Activated T-helper 2 cell treated with anti-CD3 and anti-CD28 coated beads, Interferon-gamma antibody, Interleukin-2, Interleukin-4, amounts not matched to agents 10 μg/mL and 5 μg/mL and 100 μg/mL, durations not matched to agents 14 hours and 24 hours and 36 hours (primary cell): ENCODE measurements at places on chromosomes 16 and 17.

GRCh38 chr16:57643147-57643874 is 14.9 kb downstream of the ADGRG1 start:
- no peak for DNase-seq

DNA sequence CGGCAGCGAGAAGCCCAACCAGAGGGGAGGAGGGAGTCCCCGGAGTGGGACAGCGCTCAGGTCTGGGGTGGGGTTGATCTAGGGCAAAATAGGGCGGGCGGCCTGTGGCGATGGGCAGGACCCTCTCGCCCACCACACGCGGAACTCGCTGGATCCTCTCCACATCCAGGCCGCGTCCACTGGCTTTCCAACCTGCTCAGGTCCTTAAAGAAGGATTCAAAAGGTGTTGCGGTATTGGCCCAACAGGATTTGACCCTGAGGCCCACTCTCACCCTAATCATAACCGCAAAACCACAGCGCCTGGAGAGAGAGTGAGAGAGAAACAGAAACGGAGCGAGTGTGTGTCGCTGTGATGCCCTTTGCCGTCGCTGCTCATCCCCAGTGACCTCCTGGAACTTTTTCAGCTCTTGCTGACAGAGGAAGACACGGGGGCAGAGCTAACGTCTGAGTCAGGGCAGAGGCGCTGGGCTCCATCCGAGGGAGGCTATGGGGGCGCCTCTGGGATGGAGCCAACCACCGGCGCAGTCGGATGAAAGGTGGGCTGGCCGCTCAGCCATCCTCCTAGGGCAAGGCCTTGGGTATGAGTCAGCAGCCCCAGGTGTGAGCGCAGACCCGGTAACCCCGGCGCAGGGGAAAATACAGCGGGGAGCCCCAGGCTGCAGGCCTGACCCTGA is 16.7 kb upstream of the OR1F1 start:
- DNase-seq: no peak

GRCh38 chr16:10694830-10695229 is at the start of gene TEKT5:
TEKT5 (minus strand) TSS chr16:10694930; CDS start chr16:10694873, 57 bp downstream.
- no peak for DNase-seq

DNA sequence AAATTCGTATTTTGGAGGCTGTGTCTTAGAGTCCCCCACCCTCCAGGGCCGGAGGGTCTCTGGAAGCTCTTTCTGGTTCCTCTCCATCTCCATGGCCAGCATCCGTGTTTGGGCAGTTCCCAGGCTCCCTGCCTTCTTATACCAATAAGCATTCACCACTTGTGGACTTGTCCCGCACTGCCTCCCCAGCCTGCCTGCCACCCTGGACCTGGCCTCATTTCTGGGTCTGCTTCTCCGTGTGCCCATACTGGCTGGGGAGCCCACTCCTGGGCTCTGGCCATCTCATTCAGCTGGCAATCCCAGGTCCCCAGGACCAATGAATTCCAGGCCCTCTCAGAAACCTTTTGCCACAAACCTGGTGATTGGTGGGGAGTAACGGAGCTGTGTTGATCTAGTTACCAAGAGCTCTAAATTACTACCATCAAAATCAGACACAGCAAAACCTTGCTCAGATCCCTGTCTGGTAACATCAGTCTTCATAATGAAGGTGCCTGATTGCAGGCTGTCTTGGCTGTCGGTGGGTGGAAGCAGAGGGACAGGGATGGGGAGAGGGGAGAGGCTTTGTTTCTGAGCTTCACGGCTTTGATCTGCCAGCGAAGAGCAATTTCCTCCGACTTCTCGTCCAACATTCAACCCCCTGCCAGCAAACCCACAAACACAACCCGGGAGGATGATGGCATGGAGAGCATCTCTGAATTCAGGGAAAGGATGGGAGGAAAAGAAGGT is 27.7 kb upstream of the CRHR1 start:
- DNase-seq: no peak

GRCh38 chr17:81460856-81461460 is 51.6 kb downstream of the ACTG1 start:
- no peak for DNase-seq

DNA sequence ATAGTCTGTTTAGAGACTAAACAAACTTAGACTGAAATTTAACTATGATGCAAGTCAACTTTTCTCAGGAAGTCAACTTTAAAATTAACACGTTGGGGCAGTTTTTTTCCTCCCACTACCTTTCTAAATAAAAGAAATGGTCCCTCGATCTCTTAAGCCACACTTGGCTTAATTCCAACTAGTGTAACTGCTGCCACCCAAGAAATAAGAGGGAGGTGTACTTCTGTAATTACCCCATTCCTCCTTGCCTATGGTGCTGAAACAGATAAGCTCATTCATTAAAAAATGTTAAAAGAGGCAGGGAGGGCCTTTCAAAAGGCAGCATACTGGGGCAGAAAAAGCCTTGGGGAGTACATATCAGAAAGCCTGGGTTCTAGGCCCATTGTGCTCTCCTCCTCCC is 59.8 kb downstream of the NCOR1 start:
- DNase-seq: no peak

DNA sequence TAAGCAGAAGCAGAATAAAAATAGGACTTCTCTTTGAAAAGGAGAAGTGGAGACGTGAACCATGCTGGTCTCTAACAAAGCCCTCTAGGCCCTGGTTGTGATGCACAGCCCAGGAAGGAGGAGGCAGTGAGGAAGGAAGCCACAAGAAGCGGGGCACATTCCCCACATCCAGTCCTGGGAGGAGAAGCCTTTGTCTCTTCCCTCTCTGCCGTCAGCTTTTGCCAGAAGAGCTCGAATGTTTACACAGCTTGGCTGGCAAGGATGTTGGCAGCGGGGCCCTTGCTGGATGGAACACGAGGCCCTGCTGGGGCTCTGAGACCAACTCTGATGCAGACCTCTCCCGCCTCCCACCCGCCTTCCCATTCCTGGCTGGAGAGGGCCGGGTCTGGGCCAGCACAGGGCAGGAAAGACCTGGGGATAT is 91.3 kb downstream of the MAF start:
- DNase-seq: no peak

DNA sequence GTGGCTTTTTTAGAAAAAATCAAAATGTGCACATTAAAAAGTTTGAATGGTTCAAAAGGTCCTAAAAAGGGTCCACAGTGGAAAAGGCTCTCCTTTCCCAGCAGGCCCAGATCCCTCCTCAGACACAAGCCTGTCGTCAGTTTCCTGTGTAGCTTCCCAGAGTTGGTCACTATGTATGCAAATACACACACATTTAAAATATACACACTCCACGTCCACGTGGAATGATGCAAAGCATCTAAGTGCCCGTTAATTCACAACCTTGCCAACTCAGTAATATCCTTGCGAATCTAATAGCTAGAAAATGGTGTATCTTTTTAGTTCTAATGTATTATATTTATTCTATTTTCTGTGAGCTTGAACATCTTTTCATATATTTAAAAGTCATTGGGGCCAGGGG is 17.7 kb downstream of the NLRC5 start:
- DNase-seq: no peak

GRCh38 chr17:54985476-54985875 is 16.9 kb downstream of the STXBP4 start:
- no peak for DNase-seq

DNA sequence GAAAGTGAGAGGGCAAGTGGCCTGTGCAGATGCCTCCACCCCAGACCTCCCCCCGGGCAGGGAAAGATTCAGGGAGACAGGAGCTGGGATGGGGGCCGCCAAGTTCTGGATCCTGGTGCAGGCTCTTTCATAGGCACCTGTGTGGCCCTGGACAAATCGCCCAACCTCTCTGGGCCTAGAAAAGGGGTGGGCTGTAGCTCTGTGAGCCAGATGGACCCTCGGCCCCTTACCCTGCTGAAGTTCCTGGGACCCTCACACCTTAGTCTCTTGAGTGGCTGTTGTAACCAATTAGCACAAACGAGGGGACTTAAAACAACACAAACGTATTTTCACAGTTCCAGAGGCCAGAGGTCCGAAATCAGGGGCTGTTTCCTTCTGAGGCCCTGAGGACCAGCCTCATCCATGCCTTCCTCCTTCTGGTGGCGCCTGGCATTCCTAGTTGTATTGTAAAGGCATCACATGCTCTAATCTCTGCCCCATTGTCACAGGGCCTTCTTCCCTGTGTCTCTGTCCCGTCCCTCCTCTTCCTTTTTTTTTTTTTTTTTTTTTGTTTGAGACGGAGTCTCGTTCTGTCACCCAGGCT is 352.6 kb downstream of the SEC14L1 start:
- DNase-seq: no peak

DNA sequence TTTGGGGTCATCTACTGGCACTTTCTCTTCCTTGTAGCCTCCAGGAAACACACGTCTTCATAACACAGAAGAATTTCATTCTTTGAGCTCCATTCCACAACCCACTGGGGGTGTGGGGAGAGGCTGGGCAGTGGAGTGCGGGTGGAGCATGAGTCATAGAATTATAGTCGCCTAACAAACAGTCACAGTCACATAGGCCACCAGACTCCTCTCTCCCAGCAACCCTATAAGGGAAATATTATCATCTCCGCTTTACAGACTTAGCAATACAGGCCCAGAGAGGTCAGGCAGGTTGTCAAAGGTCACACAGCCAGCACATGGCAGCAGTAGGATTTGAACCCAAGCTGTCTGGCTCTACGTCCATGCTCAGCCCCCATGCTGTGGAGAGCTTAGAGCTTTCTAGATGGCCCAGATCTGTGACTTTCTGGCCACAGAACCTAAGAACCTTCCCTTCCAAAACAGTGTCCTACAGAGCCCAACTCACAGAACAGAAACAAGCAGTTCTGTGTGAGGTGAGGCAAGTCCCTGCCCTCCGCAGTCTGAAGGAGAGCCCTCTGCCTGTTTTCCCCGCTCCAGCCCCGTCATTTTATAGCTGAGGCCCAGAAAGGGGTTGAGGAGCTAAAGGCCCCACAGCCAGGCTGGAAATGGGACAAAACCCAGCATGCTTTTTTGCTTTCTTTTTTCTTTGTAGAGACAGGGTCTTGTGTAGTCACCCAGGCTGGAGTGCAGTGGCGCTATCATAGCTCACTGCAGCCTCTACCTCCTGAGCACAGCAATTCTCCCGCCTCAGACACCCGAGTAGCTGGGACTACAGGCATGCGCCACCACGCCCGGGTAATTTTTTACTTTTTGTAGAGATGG is 10.7 kb upstream of the LITAF start:
- DNase-seq: no peak

DNA sequence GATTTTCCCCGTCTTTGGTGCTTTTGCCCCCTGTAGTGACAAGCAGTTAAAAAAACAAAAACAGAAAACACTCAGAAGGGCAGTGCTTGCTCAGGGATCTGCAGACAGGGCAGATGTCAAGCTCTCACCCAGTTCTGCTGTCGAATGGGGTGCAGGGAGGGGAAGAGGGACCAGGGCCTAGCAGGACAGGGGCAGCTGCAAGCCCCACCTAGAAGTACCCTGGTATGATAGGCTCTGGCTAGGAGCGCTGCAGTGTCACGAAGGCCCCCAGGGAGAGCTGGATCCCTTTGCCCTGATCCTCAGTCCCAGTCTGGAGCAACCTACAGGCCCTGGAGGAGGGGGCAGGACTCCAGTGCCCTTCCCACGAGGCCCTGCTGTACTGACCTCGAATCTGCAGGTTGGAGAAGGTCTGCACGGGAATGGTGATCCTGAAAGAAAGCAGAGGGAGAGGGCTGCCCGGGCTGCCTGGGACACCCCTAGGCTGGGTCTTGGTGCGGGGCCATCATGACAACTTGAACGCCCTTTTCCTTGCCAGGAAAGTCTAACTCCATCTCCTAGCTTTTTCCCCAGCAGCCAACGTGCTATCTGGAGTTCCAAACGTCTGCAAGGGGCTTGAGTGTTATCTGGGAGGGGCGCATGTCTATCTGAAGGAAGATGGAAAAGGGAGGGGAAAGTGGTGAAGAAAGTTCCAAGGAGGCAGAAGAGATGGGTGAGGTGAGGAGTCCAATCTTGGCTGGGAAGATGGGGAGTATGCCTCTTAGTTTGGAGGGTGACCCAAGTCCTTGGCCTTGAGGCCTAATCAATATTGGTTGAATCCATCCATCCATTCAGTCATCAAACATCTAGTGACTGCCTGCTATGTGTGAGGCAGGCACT is 4.8 kb downstream of the GFAP start:
- no peak for DNase-seq

- no peak for DNase-seq
Observed at GRCh38 chr17:59028328-59028727, 78.4 kb downstream of the TRIM37 start.

- peak; percentile 78 for DNase-seq
Observed at GRCh38 chr16:57475711-57476339, 10.5 kb downstream of the DOK4 start.

DNA sequence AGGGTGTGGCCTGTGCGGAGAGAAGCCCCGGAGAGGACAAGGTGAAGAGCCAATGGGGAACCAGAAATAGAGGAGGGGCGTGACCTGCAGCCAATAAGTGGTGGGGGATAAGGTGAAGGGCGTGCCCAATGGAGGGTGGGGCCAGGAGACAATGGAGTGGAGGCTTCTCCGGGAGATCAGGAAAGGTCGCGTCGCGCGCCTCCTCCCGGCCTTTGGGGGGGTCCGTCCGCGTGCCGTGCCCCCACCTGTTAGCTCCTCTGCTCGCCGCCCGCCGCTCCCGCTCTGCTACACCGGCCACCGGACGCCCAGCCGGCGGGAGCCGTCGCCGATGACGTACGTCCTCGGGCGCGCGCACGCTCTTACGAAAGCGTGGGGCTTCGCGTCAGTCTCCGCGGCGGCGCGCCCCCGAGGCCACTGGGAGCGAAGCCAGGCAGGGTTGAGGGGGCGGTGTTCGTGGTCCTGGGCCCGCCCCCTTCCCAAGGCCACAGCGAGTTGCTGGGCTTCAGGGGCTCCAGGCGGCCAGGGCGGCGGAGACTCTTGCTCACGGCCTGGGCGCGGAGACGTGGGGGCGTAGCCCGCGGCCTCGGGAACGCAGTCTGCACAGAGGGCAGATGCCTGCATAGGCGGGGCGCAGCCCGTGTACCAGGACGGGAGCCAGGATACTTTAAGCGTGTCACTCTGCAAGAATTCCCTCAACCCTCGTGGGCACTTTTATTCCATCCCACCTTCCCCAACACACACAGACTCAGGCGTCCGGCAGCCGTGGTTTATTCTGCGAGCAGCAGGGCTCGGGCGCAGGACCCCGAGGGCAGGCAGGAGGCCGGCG is at the start of gene MATCAP1:
MATCAP1 (minus strand) TSS at position 337 of the 826 bp plus-strand sequence. CDS start 3,353 bp downstream, outside the sequence.
- peak; percentile 95 for DNase-seq

DNA sequence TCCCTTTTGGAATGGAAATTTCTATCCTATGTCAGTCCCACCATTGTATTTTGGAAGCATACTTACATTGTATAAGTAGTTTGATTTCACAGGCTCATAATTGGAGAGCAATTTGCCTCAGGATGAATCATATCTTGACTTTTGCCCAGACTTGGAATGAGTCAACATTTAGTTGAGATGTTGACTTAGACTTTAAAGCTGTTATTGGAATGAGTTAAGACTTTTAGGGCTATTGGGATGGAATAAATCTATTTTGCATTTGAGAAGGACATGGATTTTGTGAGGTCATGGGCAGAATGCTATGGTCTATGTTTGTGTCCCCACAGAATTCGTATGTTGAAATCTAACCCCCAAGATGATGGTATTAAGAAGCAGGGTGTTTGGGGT is 12.2 kb upstream of the ZNF594 start:
- DNase-seq: no peak

GRCh38 chr17:69523244-69523861 is 108.9 kb downstream of the MAP2K6 start:
- DNase-seq: no peak

DNA sequence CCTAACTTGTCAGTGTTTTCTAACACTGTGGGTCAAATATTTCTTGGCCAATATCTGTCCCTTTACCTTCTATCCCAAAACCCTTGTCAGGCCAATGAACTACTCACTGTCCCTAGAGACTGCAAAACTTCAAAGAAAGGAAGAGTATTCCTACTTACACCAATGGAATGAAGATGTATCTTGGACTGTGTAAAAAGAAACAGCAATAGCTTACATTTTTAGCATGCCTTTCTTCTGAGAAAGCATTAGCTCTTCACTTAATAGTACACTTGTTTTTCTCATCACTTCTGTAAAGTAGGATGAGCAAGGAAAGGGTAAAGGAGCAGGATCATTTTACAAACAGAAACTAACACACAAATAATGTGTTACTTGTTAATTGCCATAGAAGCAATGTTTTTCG is 73.9 kb downstream of the STH start:
- no peak for DNase-seq
